ENCODE measurements at places on chromosomes 7 and 10.

GRCh38 chr7:144720710-144721109 lies 115.1 kb downstream of the TPK1 start:
- no peak overlapping the region for H3K27ac ChIP-seq
- H3K4me1 ChIP-seq = peaks cover 18% of the 10 kb centered on the region
- no peaks in the 10 kb centered on the region for H3K36me3 ChIP-seq

DNA sequence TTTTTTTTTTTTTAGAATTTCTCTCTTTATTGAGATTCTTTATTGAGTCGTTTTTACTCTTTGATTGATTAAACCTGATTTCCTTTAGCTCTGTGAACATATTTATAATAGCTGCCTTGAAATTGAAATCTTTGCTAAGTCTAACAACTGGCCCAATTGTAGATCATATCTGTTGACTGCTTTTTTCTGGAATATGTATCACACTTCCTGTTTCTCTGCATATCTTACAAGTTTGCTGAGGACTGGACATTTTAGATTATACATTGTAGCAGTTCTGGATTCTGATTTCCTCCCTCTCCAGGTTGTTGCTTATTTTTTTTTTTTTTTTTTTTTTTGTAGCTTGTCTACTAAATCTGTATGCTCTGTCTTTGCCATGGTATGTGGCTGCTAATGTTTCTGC lies 56.3 kb downstream of the PRKAR2B start:
- H3K36me3 ChIP-seq = no peaks in the 10 kb centered on the region
- DNase-seq = no peak
- no peaks in the 10 kb centered on the region for H3K4me1 ChIP-seq
- no peaks in the 10 kb centered on the region for H3K27me3 ChIP-seq
- no peak overlapping the region for H3K4me3 ChIP-seq

GRCh38 chr10:119478111-119478802 lies 64.3 kb downstream of the RGS10 start:
- no peak for DNase-seq
- no peaks in the 10 kb centered on the region for H3K4me1 ChIP-seq
- H3K27ac ChIP-seq = no peak overlapping the region

GRCh38 chr7:104453190-104453589 lies 124.8 kb downstream of the LHFPL3 start:
- no peaks in the 10 kb centered on the region for H3K36me3 ChIP-seq
- H3K27me3 ChIP-seq = no peaks in the 10 kb centered on the region
- no peak overlapping the region for H3K4me3 ChIP-seq
- H3K4me1 ChIP-seq = no peaks in the 10 kb centered on the region

GRCh38 chr10:132877473-132877872 lies 64.9 kb downstream of the CFAP46 start:
- H3K4me3 ChIP-seq = no peak overlapping the region
- H3K4me1 ChIP-seq = no peaks in the 10 kb centered on the region
- no peak for DNase-seq
- no peaks in the 10 kb centered on the region for H3K27me3 ChIP-seq
